Amniotic stem cell (primary cell): ENCODE measurements at places on chromosomes 1 and 21.
A peak's percentile ranks its signal among the peaks of the same experiment; 100 is the strongest.

GRCh38 chr1:212792396-212792908 lies 758 bp downstream of the TATDN3 start:
- DNase-seq = no peak

DNA sequence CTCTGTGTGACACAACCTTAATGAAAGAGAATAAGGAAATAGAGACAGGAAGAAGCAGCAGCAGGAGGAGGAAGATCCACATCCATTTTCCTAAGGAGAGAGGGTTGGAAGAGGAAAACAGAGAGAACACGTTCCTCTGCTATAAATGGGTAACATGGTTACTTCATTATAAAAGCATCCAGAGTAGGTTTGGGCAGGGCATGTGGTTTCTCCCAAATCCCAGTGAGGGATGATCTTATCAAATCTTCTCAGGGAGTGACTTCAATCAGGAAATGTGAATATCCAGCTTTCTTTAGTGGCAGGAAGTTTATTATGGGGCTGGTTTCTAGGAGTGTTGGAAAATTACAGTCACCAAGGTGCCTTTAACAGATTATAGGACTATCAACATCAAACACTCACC lies 11.1 kb downstream of the CYP2J2 start:
- DNase-seq = no peak

GRCh38 chr1:8343464-8344001 lies 25.6 kb downstream of the SLC45A1 start:
- DNase-seq = peak; percentile 93

DNA sequence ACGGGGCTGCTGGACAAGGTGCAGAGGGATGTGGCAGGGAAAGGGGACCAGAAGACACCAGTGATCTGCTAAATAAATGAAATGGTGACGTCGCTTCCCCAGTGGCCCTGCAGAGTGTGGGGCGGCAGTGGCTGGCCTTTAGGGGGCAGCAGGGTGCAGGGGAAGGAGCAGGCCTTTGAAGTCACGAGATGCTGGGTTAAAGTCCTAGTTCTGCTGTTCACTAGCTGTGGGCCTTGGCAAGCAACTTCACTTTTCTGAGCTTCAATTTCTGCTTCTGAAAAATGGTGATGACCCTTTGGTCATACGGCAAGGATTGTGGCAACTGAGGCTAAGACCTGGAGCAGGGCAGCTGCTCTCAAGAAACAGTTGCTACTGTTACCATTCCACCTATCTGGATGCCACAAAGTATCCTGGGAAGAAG lies 9.2 kb upstream of the GALE start:
- DNase-seq = no peak

GRCh38 chr1:193706766-193707165 lies 520.4 kb upstream of the B3GALT2 start:
- DNase-seq = no peak

GRCh38 chr1:116716391-116716790 lies 37.8 kb upstream of the CD2 start:
- no peak for DNase-seq

DNA sequence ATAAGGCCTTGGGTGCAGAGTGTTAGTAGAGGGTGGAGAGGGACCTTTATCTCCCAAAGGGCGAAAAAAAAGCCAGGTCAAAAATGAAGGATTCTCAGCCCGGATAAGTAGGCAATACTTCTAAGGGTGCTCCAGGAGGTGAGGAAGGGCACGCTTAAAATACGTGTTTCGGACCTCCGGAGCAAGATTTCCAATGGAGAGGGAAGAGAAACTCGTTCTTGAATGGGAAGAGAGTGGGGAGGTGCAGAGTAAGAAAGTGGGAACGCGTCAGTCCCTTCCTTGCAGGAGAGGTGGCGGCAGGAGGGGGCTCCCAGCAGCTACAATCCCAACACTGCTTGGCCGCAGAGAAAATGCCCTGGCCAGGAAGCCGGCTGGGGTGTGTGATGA lies 581 bp downstream of the EFCAB14 start:
- no peak for DNase-seq

GRCh38 chr1:12600880-12601633 lies 17.0 kb downstream of the DHRS3 start:
- DNase-seq = no peak
